CD4-positive, alpha-beta T cell (primary cell): ENCODE measurements at places on chromosomes 7 and 10.

DNA sequence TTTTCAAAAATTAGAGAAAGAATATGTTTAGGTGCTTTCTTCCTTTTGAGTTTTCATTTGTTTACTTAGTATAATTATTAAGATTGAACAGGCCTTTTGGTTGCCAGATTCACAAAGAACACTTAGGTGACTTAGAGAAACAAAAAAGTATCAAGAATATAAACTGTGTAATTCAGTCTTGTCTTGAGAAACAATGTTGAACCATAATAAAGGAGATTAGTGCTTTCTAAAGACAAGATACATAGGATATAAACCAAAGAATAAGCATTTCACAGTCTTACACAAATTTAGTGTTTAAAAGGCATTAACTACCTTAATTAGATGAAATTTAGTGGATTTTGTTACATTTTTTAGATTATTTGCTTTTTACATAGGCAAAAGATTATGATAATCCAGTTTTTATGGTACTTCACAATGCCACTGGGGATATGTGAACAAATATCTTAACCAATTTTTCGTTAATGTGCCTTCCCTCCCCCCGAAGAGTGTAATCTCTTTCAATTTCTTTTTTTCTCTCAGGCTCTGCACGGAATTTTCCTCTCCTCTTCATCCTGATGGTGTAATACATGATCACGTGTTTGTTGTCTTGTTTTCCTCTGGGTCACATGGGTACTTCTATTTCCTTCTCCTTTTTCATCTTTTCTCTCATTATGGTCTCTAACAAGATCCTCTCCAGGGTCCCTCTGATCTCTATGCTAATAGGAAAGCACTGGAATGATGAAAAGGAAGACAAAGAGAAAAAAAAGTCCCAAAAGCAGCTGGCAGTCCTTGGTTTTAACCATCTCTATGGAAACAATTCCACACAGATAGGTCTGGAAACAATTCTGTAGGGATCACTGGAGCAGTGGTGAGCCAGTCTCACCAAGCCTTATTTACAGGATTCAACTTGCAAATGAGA lies 3.7 kb upstream of the HNRNPH3 start:
- DNase-seq = no peak

- no peak for DNase-seq
Observed at GRCh38 chr10:125004571-125005311, 62.8 kb downstream of the ZRANB1 start.

- no peak for DNase-seq
Observed at GRCh38 chr7:78307892-78308291, 509.3 kb downstream of the PHTF2 start.

DNA sequence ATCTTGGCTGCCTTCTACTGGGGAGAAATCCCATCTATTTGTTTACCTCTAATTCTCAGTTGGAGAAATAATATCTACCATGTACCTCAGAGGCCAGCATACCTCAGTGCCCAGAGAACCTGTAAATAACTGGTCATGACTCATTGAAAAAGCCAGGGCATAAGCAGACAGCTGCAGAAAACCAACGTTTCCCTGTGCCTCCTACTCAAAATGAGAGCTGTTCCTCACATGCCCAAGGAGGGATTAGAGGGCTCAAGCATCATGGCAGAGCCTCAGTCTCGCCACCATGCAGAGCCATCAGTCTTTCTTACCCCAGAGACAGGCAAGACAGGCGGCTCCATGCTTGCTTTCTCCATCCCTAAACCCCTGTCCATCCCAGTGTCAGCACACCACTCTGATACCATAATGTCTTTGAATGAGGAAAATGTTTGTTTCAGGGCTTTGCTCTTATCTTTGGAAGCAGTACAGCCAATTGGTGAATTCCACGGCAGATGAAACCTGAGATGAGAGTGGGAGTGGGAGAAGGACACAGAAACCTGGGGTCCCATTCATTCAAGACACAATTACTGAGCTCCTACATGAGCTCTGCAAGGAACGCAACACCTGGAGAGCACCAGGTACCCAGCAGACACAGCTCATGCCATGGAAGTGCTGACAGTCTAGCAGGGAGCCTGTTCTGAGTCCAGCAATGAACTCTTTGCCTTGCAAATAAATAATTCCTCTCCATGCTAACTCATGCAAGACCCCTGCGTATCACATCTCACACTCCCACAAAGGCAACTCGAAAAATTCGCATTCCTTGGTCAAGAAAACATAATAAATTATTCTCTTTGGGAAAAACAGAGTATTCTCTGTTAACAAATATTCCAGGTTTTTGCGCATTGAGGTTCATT lies 21.1 kb downstream of the PON1 start:
- DNase-seq = no peak
